ENCODE measurements at places on chromosomes 5 and 9.

GRCh38 chr5:17918373-17919104 lies 284.3 kb downstream of the TAF11L14 start:
- DNase-seq = no peak

GRCh38 chr9:18122171-18122570 lies 351.8 kb upstream of the ADAMTSL1 start:
- peak; percentile 24 for DNase-seq

GRCh38 chr9:34701023-34701768 lies 8.7 kb downstream of the CCL21 start:
- DNase-seq = peak; percentile 79

DNA sequence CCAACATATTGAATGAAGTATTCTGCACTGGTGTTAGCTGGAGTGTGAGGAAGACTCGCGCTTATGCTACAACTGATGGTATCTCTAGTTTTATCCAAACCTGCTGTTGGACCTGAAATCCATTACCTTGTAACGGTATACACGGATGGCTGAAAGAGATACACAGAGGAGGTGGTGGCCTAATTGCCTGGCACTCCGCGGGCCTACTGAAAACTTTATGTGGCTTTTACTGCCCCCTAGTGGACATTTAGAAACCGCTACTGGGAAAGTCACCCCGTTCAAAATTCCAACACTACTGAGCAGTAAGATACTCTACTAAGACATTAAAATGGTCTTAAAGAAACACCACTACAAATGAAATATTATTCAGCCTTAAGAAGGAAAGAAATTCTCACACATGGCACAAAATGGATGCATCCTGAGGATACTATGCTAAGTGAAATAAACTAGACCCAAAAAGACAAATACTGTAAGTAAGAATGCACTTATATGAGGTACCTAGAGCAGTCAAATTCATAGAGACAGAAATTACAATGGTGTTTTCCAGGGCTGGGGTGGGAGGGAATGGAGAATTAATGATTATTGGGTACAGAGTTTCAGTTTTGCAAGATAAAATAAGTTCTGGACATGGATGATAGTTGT lies 100.4 kb downstream of the TTLL11 start:
- DNase-seq = peak; percentile 86

GRCh38 chr5:181098762-181099601 lies 32.0 kb downstream of the OR2V1 start:
- no peak for DNase-seq

- DNase-seq = peak; percentile 87
These were observed 426.4 kb upstream of the MPDZ start for GRCh38 chr9:13705918-13706317.

- no peak for DNase-seq
These were observed 151.2 kb upstream of the ADRA1B start for GRCh38 chr5:159765135-159765433.

GRCh38 chr9:121390372-121390771 lies 20.3 kb upstream of the STOM start:
- no peak for DNase-seq

DNA sequence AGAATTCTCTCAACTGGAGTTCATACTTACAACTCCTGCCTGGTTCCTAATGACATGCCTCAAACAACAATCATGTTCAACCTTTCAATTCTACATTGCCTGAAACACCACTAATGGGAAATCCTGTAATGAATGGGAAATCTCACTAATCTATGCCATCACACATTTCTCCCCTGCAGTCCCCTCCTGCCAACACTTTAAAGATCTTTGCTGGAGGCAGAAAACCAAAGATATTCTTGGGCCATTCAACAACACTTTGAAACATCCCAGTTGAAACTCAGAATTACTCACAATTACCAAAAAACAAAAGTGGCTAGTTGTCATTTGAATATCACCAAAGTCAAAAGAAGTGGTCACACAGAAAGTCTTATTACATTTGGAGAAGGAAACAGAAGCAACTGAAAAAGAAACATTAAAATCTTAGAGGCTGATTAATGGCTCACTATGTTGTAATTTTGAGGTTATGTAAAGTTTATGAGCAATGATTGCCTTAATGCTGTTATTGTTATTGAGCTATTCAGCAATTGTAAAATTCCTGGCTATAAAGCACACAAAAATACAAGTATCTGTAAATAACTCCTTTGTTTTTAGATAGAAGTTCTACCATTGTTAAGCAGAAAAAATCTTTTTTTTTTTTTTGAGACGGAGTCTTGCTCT lies 313.4 kb upstream of the SLC30A5 start:
- DNase-seq = no peak

- DNase-seq = peak; percentile 22
These were observed 2.4 kb downstream of the WNK2 start for GRCh38 chr9:93186215-93186945.

DNA sequence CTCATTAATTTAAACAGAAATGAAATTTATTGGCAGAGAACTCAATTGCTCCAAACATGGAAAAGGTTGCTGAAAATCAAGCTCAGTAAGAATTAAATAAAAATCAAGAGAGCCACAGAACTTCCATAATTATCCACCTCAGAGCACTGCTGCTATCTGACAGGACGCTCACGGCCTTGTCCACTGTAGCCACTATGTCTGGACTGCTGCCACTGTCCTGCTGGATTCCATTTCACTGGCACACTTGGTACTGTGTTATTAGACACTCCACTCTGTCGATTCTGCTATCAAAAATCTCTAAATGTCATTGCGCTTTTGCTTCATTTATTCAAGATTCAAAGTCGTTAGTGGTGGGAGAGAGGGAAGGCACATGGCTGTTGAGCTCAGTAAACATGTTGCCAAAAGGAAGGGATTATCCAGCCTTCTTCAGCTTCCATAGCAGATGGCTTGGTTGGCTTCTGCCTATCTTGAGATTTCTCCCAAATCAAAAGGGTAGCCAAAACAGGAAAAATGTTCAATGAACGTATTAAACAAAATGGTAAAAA lies 815.0 kb downstream of the CDH18 start:
- DNase-seq = no peak

DNA sequence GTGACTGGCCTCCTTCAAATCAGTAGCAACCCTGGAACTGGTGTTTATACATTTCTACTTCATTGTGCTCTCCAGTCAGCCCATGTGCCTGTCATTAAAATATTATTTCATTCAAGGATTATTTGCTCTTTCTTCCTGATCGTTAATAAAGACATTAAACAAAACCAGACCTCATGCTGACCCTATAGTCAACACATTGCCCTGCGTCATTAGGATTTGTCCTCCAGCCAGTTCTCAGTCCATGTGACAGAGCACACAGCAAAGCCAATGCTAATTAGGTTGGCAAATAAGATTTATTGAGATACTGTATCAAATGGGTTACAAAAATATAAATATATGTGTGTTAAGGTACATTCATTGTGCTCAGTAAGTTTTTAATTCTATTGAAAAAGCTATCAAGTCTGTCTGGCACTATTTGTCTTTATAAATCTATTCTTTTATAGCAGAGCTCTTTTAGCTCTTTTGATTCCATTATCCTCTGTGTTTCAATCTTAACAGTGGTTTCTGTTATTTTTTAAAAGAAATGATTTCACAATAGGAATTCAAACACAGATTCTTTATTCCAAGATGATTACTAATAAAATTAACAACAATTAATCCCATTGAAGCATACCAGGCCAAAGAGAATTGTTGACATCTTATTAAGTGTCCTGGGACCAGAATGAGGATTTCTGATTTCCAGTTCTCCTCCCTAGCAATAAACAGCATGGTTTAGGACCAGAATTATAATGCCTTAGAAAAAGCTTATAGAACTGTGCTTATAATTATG lies 209.4 kb upstream of the RGMB start:
- DNase-seq = no peak

GRCh38 chr9:26975728-26976707 lies 19.8 kb downstream of the IFT74 start:
- DNase-seq = peak; percentile 34

DNA sequence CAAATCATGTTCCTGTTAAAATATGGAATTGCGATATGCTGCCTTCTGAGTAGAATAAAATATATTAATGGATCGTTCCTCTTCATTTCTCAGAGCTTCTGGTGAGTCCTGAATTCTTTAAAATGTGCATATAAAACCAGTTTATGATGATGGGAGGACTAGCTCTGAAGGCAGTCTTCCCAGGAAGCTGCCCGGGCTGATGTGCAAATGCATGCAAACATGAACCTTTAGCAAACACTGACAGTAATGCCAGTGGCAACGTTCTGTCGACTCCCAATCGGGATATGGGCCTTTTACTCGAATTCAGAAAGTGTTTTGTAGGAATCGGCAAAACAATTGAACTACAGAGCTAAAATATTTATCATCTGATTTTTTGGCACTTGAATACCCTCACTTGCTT lies 93.6 kb downstream of the TLE4 start:
- DNase-seq = no peak

DNA sequence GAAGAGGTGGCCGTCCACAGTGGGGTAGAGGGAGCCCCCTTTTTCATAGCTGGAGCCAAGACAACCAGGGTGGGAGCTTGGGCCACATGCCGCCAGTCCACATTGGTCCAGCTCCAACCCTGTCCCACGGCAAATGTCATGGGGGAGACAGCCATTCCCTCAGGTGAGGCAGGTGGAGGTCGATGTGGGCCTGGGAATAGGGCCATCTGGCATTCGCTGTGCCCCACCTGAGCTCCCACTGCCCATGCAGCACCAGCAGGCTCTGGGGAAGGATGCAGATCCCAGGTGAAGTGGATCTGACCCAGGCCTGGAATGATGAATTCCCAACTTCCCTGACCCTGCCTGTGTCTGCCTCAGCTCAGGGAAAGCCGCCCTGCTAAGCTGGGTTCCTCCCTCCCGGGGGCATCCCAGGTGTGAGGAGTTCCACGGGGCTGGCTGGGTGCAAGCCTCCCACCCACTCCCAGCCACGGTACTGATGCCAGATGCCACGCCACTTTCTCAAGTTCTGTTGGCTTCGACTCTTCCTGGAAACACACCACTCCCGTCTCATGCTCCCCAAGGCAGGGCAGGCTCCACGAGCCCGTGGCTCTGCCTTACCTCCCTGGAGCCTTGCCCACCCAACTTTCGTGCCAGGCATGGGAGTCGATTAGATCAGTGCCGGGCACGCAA lies 25.2 kb upstream of the FCN2 start:
- DNase-seq = no peak

- no peak for DNase-seq
These were observed 93.5 kb upstream of the ATG10 start for GRCh38 chr5:81878333-81878732.

DNA sequence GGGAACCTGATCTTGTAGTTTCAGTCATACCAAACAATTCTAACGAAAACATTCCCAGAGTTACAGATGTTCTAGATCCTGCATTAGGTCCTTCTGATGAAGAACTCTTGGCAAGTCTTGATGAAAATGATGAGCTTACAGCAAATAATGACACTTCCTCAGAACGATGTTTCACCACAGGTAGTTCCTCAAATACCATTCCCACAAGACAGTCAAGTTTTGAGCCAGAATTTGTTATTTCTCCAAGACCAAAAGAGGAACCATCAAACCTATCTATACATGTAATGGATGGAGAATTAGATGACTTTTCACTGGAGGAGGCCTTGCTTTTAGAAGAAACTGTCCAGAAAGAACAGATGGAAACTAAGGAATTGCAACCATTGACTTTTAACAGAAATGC lies 21.0 kb downstream of the RMI1 start:
- DNase-seq = no peak

GRCh38 chr9:68643901-68644809 lies 60.9 kb upstream of the PIP5K1B start:
- DNase-seq = no peak

- no peak for DNase-seq
These were observed 39.6 kb upstream of the LCP2 start for GRCh38 chr5:170337045-170337733.

- DNase-seq = no peak
These were observed 36.5 kb upstream of the CTSV start for GRCh38 chr9:97075289-97075985.

- DNase-seq = no peak
These were observed 102.8 kb downstream of the HMHB1 start for GRCh38 chr5:143914756-143915155.

DNA sequence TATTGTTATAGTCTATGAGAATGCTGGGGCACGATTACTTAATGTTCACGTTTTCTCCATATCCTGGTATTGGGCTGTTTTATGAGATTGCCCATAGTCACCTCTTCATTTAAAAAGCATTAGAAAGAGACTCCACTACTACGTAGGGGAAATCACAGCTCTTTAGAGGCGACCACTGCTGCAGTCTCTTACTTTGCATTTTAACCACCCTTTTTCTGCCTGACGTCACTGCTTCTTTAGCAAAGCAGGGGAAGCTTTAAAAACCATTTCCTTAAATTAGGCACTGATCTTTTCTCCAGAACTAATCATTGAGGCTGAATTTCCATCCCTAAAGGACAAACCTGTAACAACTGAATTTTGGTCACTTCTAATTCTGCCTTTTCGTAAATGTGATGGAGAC lies 38.9 kb downstream of the ZNF608 start:
- DNase-seq = no peak

GRCh38 chr5:1760231-1760630 lies 39.4 kb downstream of the MRPL36 start:
- no peak for DNase-seq

DNA sequence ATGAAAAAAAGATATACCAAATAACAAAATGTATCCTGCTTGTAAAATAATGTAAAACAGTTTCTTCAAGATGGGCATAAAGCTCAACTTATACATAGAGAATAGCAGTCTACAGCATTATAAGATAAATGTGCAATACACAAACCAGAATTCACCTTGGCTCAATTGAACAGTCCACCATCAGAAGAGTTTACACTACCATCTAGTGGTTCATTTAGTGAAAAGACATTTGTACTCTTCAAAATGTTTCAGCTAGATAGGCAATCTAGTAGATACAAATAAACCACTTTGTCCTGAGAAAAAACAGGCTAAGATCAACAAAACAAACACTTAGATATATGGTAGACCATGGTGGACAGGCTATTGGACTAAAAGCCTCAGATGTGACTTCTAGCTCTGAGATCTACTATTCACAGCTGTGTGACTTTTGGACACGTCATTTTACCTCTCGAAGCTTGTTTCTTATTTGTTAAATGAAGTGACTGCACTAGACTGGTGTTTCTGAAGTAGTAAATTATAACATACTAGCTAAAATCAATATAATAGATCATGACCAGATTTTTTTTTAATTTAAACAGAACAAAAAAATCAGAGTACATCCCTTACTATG lies 22.1 kb upstream of the TPD52L3 start:
- peak; percentile 54 for DNase-seq

DNA sequence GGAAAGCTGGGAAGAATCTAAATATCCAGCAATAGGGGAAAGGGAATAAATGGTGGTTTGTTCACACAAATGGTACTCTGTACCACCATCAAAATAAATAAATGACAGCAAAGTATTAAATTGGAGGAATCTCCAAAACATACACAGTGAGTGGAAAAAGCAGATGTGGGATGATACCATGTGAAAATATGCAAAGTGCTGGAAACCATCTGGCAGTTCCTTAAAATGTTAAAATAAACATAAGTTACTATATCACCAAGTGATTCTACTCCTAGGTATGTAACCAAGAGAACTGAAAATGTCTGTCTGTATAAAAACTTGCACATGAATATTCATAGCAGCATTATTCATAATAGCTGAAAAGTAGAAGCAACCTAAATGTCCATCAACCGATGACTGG lies 41.9 kb upstream of the TEX48 start:
- no peak for DNase-seq

All from myocyte (in vitro differentiated cells).